ENCODE measurements at places on chromosomes 11 and 22. TPM values are rescaled to one million over a fixed set of nuclear protein-coding genes. Genes with fewer than 3 reads are reported as not detected.

GRCh38 chr22:46145361-46145851 is 4.9 kb upstream of the PPARA start:
- no peak overlapping the region for H3K4me3 ChIP-seq
- no peak overlapping the region for H3K27ac ChIP-seq
- H3K27me3 ChIP-seq, result peaks cover 3% of the 10 kb centered on the region
- no peaks in the 10 kb centered on the region for H3K36me3 ChIP-seq
- ATAC-seq, result no peak

GRCh38 chr11:63280920-63281319 is 37.5 kb upstream of the SLC22A25 start:
- no peak overlapping the region for H3K27ac ChIP-seq
- H3K27me3 ChIP-seq, result peaks cover 42% of the 10 kb centered on the region
- H3K4me1 ChIP-seq, result no peaks in the 10 kb centered on the region
- ATAC-seq, result no peak

DNA sequence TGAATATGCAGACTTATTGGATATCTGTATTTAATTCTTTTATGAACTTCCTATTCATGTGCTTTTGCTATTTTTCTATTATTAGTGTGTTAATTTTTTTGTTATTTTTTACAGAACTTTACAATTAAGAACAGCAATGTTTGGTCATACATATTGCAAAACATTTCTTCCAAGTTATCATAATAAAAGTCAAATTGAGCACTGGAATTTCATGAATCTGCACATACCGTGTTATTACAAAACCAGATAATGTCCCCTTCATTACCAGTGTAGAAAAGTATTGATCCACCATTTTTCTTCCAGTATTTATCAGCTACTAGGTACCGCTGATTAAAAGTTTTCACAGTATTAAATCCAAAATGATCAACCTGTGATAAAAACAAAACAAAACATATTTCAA is 40.5 kb downstream of the PRCP start:
- peaks cover 4% of the 10 kb centered on the region for H3K4me1 ChIP-seq
- no peaks in the 10 kb centered on the region for H3K27me3 ChIP-seq
- H3K4me3 ChIP-seq, result no peak overlapping the region
- H3K27ac ChIP-seq, result no peak overlapping the region

DNA sequence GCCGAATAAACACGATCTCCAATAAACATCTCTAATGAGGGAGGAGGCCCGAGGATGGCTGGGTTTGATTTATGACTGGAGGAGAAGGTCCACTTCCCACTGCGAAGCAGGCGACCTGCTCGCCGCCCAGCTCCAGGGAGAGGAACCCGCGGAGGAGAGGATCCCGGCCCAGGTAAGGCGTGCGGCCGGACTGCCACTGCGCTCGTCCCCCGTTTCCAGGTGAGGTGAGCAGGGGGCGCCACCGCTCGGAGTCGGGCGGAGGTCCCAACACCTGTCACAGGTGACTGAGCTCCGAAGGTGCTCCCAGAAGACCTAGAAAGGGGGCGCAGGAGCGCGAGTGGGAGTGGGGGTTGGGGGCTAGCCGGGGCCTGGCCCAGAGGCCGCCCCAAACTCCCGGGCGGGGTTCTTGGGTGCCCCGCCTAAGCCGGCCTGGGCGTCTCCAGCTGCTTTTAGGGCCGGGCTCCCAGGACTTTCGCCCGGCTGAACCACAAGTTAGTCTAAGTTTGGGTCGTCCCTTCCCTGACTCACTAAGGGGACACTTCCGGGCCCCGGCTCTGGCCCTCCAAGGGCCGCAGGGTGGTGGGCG is 5.4 kb upstream of the PAX6 start:
- peaks cover 41% of the 10 kb centered on the region for H3K27me3 ChIP-seq
- H3K4me1 ChIP-seq, result peaks cover 20% of the 10 kb centered on the region
- H3K36me3 ChIP-seq, result no peaks in the 10 kb centered on the region
- ATAC-seq, result no peak

GRCh38 chr11:72226701-72227100 is 2.1 kb downstream of the INPPL1 start:
- peaks cover 7% of the 10 kb centered on the region for H3K4me1 ChIP-seq
- no peaks in the 10 kb centered on the region for H3K27me3 ChIP-seq
- no peak for ATAC-seq
- H3K4me3 ChIP-seq, result no peak overlapping the region

DNA sequence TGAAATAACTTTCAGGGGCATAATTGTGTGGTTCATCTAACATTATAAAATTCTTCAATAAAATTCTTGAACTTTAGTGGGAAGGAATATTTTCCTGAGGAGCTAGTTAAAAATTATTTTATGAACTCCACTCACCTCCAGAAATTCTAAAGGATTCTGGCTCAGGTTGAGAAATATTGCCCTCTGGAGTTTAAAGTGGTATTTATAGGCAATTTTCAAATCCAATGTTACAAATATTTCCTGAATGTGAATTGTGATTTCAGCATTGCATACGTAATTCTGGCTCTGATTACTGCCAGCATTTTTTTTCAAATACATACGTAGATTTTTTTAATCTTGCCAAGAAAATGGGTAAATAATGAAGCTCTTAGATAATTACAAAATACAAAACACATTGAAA is 598.2 kb upstream of the ANO3 start:
- no peak overlapping the region for H3K27ac ChIP-seq
- no peaks in the 10 kb centered on the region for H3K27me3 ChIP-seq
- no peaks in the 10 kb centered on the region for H3K36me3 ChIP-seq
- no peaks in the 10 kb centered on the region for H3K4me1 ChIP-seq
- no peak for ATAC-seq

GRCh38 chr11:134370526-134371435 is 39.0 kb downstream of the GLB1L2 start:
- H3K4me3 ChIP-seq, result no peak overlapping the region
- no peak for ATAC-seq
- H3K4me1 ChIP-seq, result no peaks in the 10 kb centered on the region
- no peaks in the 10 kb centered on the region for H3K36me3 ChIP-seq
- H3K27me3 ChIP-seq, result no peaks in the 10 kb centered on the region

GRCh38 chr22:20016734-20017621 is at the start of gene ARVCF:
Gene ARVCF (minus strand): TSS chr22:20016823. CDS start chr22:19990794, 26,029 bp downstream.
- peaks cover 4% of the 10 kb centered on the region for H3K27me3 ChIP-seq
- ATAC-seq, result peak; percentile 66
- no peak within 1 kb of the TSS for H3K27ac ChIP-seq
- peaks cover 3% of the 10 kb centered on the region for H3K4me1 ChIP-seq
- no peaks in the 10 kb centered on the region for H3K36me3 ChIP-seq
- H3K4me3 ChIP-seq, result peak within 1 kb of the TSS; percentile 75

Gene FLRT1
- not detected for total RNA-seq

Gene LRRN4CL
- 0.56 TPM for total RNA-seq

Gene VSIG10L2
- total RNA-seq, result not detected

Gene OTOG
- total RNA-seq, result not detected

Gene PARVG
- total RNA-seq, result 35.8 TPM

Data from activated T-helper 17 cell treated with anti-CD3 and anti-CD28 coated beads, Interleukin-2, amount 50 U/mL, for 72 hours (primary cell).